ENCODE measurements at places on chromosomes 1 and 21.

DNA sequence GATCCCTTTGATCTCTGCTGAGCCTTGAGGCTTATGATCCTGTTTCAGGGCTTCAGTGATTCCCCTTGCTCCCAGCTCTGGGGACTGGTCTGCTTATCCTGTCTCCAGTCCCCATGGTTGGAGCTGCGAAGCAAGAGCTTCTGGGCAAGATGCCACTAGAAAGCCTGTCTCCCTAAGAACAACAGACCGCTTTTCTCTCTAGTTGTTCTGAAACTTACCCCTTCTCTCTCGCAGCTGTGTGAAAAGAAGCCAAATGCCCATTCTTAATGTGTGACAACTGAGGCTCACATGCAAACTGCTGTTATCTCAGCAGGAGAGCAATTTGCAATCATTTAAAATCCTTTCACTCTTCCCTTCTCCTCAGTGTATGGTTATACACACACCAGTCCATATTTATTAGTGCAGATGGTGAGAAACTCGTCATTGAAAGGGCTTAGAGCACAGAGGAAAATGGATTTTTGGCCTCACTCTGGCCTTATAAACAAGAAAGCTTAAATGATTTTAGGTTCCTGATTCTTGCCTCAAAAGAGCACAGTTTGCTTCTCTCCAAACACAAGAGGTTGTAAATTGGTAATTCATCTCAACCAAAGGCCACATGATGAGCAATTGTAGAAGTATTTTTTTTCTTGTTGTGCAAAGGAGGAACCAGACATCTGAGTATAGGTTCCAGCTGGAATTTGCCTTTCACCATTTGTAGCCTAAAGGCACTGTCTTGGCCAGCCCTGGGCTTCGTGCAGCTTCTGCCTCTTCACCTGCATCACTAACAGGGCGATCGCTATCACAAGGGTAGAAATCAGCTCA lies 179.2 kb upstream of the LMO4 start:
- no peak for DNase-seq

DNA sequence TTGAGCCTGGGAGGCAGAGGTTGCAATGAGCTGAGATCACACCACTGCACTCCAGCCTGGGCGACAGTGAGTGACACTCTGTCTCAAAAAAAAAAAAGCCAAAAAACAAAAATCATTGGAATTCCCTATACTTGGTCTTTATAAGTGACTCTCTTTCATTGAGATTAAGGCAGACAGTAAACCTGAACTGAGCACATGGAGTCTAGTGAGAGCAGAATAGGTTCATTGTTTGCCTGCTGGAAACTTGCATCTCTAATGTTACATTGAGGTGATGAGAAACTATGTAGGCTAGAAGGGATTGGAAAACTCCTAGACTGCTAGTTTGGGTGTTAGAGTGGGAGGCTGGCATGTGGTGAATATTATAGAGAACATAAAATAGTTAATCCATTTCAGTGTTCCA lies 25.4 kb downstream of the MAST2 start:
- DNase-seq: no peak

- no peak for DNase-seq
These were observed 81.5 kb downstream of the PTGER3 start for GRCh38 chr1:70966018-70966638.

- DNase-seq: no peak
These were observed 8.7 kb downstream of the TACSTD2 start for GRCh38 chr1:58568271-58568860.

DNA sequence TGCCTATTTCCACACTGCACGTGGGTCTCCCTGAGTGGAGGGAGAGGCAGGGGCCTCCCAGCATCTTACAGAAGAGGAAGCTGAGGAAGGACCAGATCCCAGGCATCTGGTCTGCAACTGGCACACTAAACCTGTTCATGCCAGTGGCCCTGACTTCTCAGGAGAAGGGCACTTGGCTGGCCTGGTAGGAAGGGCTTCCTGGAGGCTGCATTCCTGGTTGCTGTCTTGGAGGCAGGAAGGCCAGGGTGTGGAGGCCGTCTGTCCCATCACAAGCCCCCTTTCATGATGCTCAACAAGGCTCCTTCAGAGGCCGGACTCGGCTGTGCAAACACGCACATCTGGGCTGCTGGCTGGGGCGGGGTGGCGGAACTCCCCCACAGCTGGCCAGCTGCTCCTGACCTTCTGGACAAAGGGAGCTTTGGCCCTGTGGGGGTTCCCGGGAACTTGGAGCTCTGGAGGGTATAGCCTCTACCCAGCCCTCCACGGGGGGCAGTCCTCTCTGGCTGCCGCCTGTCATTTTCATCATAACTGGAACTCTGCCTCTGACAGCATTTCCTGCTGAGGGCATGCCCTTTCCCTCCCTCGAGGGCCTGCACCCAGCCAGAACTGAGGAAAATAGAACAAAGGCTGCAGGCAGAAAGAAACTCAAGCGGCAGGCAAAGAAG lies 39.2 kb upstream of the POU3F1 start:
- DNase-seq: no peak

DNA sequence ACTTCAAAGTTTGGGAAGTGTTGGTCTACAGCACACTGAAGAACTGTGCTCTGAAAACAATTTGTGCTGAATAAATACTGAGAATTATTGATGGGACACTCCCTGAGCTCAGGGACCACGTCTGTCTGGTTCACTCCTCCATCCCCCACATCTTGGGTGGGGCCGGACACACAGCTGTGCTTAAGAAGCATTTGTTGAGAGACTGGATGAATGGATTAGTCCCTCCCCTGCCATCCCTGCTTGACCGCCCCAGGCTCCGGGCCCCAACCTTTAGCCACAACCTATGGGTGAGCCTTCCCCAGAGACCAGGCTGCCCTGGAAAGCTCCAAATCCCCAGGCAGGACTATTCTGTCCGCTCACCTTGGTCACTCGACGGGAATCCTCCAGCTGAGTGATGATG lies 7.5 kb downstream of the TRIM63 start:
- no peak for DNase-seq

DNA sequence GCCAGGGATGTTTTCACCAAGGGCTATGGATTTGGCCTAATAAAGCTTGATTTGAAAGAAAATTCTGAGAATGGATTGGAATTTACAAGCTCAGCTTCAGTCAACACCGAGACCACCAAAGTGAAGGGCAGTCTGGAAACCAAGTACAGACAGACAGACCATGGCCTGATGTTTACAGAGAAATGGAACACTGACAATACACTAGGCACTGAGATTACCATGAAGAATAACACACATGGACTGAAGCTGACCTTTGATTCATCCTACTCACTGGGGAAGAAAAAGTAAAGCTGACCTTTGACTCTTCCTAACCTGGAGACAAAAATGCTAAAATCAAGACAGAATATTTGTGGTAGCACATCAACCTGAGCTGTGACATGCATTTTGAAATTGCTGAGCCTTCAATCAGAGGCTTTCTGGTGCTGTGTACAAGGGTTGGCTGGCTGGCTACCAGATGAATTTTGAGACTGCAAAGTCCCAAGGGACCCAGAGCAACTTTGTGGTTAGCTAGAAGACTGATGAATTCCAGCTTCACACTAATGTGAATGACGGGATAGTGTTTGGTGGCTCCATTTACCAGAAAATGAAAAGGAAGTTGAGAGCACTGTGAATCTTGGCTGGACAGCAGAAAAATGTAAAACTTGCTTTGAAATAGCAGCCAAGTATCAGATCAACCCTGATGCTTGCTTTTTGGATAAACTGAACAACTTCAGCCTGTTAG lies 190.4 kb upstream of the KCTD3 start:
- DNase-seq: no peak

- no peak for DNase-seq
These were observed 25.8 kb downstream of the ACTL8 start for GRCh38 chr1:17780916-17781315.

DNA sequence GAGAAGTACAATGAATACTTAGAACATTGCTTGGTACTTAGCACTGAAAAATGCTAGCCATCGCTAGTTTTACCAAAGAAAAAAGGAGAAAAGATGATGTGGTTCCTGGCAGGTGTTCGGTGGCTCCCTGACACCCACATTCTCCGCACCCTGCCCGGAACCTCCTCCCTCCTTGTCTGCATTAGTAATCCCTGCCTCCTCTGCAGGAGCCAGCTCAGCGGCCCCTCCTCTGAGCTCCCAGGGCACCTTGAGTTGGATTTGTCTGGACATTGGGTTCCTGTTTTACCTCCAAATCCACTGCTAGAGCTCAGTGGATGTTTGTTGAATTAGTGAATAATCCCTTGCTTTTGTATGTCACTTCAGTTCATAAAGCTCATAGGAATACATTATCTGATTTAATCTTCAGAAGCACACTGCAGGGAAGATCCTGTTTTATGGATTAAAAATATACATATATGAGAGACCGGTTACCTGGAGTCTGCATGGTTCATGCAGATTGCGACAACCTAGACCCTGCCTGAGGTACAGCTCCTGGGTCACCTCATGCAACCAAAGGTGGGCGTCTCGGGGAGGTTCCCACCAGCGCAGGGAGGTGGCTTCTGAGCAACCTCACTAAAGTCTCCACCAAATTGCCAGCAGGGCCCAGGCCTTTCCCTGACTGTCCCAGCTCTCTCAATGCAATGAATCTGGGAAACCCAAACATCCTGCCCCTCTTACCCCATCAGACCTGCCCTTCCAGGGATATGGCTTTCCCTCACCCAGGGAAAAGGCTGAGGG lies 24.2 kb downstream of the PCAT6 start:
- no peak for DNase-seq

DNA sequence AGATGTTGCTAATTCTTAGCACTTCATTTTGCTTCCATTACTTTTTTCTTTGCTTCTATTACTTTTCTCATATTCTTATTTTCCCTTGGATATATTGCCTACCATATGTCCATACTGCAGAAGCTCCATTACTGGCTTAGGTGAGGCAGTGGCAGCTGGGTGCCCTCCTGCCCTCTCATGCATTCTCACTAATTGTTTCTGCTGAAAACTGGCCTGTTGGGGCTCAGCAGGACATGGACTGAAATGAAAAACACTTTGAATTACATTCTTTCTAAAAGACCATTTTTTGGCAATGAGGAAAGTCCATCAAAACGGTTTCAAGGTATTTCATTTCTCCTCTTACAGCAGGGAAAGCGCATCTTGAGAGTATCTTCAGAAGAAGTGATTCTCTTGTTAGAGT lies 122.9 kb downstream of the MAST2 start:
- DNase-seq: no peak

GRCh38 chr1:153353226-153353947 lies 4.3 kb upstream of the S100A9 start:
- no peak for DNase-seq

DNA sequence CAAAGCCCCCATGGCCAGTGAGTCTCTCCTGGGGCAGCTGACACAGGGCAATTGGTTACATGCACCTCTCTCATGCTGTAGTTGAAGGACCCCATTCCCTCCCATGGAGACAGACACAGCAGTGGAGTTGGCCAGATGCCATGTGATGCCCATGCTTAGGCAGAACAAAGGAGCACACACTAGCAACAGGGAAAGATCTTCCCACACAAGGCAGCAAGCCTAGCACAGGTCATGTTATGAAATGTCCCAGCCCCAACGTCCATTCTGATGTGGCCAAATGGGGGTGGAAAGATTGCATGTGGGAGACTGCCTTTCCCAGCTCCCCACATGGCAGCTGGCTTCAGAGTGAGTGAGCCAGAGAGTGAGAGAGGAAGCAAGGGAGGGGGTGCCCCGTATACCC lies 34.5 kb downstream of the AADACL4 start:
- no peak for DNase-seq

DNA sequence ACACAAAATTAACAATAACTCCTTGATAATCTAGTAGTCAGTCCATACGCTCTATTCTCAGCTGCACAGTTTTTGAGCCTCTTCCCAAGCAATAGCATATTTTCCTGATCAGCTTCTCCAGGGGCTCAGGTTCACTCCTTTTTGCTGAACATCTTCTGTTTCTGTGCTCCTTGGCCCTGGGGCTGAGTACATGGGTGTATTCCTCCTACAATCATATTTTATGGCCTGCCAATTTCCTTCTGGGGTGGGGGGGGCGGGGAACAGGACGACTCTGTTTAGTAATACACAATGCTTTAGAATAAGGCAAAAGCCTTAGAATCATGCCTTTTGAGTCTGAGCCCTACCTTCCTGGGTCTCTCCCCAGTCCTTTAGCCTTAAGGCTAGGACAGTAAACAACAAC lies 8.5 kb downstream of the CLDN19 start:
- DNase-seq: no peak

DNA sequence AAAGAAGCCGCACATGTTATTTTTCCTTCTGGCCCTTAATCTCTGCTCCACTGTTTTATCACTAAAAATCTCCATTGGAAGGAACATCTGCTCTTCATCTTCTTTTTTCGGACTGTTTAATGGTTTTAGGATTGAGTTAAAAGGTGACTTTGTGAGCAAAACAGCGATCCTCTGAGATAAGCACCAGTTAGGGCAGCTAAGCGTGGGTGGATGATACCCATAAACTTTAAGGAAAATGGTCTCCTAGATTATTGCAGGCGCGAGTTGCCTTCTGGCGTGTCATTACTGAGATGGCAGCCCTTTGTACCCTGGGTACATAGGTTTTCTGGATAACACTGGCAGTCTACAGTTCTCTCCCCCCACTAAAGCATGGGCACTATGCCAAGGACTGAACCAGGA lies 44.0 kb upstream of the HMGB4 start:
- no peak for DNase-seq

All from T follicular helper cell (primary cell).